ENCODE measurements at places on chromosomes 6 and 20.

DNA sequence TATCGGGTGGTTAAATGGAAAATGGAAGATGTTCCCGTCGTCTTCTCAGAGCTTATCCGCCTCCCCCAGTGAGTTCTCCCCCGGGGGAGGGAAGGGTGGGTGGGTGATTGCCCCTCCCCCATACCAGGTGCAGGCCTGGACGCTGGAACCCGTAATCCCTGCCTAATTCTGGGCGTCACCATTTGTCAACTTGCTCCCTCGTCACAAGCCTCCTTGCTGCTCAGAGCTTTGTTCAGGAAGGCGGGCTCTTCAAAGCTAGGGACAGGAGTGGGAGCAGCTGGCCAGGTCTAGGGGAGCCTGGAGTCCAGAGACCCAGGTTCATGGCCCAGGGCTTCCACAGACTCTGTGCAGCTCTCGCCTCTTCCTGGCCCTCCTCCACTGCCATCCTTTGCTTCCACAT is 25.6 kb downstream of the CDH22 start:
- DNase-seq, result no peak

GRCh38 chr6:15943423-15943822 is 185.5 kb upstream of the MYLIP start:
- no peak for DNase-seq

- DNase-seq, result no peak
These were observed 3.3 kb downstream of the PLN start for GRCh38 chr6:118551063-118552053.

DNA sequence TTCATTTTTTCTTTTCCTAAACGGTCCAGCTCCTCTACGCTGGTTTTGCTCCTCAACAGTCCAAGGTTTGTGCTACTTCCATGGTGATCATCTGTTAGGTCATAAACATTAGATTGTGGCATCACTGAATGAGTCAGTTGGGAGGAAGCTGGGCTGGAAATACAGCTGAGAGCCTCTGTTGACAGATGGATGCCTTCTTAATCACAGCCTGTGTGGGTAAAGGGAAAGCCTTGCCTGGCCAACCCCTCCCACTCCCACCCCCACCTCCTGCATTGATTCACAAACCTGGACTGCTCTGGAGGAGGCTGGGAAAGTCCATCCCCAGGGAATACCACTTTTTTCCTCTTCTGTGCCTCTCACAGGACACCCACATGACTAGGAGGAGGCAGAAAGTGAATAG is 180.6 kb upstream of the CCN2 start:
- DNase-seq, result no peak

GRCh38 chr6:85892346-85892745 is 249.7 kb upstream of the SYNCRIP start:
- DNase-seq, result no peak

DNA sequence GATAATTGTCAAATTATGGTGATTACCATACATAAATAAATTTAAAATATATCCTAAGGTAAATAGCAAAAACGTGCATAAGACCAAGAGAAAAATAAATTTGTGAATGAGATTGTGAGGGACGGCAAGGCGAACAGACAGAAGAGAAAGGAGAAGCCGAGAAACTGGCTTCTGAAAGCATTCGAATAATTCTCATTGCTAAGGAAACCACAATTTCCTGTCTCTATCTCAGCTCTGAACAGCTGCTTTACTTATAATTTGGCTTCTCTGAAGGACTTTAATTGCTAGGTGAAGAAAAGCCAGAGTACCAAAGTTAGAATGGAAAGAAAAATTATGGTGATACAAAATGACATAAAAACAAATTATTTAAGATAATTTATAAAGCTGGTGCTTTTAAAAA is 79.0 kb upstream of the RGS17 start:
- DNase-seq, result no peak

- DNase-seq, result no peak
These were observed 576.3 kb downstream of the PKHD1 start for GRCh38 chr6:51511081-51511480.

GRCh38 chr6:155544677-155545076 is 89.0 kb upstream of the NOX3 start:
- peak; percentile 5 for DNase-seq

GRCh38 chr6:71375676-71376075 is 87.1 kb downstream of the OGFRL1 start:
- no peak for DNase-seq

- DNase-seq, result no peak
These were observed 36.0 kb upstream of the AKIRIN2 start for GRCh38 chr6:87738000-87738399.

- no peak for DNase-seq
These were observed 429.5 kb upstream of the ARID1B start for GRCh38 chr6:156347656-156348055.

DNA sequence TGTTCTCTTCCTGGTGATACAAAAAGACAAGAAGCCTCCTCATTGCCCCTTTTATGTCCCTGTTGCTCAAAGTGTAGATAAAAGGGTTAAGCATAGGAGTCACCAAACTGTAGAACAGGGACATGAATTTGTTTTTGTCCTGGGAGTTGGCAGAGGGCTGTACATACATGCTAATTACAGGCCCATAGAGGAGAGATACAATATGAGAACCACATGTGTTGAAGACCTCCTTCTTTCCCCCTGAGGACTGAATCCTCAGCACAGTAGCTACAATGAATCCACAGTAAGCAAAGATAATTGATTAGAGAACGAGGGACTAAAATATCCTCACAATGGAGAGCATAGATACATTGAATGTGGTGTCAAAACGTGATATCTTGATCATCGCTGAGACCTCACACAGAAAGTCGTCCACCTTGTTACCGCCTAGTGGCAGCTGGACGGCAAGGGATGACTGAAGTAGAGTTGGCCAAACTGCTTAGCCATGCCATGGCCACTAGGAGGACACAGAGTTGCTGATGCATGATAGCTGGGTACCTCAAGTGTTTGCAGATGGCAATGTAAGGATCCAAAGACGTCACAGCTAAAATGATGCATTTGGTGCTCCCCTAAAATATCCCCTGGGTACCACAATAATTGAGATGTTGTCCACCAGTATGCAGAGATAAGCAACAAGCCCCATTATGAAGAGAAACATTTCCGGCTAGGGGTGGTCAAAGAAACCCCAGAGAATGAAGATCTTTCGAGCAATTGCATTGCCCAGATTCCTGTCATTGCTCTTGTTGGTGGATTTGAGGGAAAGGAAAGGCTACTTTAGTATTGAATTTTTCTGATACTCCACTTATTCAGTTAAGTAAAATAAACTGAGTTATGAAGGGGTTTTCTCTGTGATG is 15.0 kb downstream of the OR2B3 start:
- DNase-seq, result peak; percentile 9

- no peak for DNase-seq
These were observed 3.7 kb downstream of the SAPCD1 start for GRCh38 chr6:31765910-31766794.

GRCh38 chr6:158063736-158064135 is 82.1 kb downstream of the SYNJ2 start:
- no peak for DNase-seq

DNA sequence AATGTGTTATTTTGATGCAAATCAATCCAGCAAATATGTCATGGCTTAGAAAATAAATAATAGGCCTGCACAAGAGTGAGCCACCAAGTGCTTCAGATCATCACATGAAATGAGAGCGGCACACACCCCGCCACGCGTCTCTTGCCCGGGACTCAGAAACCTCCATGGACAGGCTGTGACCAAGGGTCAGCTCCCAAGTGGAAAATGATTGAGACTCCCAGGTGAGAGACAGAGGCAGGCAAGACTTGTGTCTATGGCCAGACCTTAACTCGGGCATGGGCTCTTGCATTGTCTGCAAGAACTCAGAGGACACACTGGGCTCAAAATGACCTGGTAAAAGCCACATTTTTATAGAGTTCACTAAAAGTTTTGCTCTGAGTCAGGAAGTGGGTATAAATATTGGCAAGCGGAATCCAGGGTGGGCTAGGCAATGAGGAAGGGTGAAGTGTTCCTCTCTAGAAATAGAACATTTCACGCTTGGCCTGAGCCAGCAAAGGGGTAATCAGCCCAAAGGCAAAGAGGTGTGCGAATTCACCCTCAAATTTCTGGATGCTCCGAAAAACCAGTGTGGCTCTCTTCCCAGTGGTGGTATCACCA is 30.7 kb upstream of the RIN2 start:
- DNase-seq, result no peak

DNA sequence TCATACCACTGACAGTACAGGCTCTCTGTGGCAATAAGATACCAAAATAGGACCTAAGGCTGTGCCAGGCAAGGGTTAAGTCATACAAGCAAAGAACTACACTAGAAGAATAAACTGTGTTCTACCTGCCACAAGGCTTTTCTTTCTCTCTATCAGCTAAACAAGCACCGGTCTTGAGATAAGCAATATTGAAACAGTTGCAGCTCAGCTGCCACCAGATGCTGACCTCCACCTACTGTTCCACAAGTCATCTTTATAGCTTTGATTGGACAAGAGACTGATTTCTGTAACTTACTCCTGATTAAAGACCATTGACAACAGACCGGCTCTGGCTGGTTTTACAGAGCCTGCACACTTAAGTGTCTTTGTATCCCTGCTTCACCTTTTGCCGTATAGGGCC is 24.1 kb downstream of the SCP2D1 start:
- peak; percentile 62 for DNase-seq

GRCh38 chr20:58161192-58161591 is 67.3 kb downstream of the ANKRD60 start:
- DNase-seq, result no peak

DNA sequence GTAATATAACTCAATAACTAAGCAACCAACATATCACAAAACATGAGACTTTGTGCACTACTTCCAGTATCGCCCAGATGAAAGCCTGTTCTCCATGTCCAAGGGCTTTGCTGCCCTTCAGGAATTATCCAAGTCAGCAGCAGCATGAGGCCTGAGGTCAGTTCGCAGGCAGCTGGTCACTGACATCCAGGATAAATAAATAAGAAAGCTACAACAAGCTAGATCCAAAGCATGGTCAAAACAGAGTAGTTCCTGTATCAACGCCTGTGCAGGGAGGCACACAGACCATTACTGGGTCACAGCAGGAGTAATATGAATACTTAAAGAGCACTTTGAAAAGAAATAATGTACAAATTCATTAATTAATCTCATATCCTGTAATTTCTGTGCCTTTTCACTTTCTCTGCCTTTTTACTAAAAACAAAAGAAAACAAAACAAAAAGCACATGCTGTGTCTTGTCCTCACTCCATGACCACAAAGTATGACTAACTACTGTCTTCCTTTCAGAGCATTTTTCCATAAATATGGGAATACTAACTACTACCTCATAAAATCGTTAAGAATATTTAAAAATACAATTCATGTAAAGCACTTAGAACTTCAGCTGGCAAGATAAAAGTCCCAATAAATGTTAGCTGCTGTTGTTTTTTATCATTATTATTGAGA is 374.9 kb upstream of the IRAK1BP1 start:
- no peak for DNase-seq

DNA sequence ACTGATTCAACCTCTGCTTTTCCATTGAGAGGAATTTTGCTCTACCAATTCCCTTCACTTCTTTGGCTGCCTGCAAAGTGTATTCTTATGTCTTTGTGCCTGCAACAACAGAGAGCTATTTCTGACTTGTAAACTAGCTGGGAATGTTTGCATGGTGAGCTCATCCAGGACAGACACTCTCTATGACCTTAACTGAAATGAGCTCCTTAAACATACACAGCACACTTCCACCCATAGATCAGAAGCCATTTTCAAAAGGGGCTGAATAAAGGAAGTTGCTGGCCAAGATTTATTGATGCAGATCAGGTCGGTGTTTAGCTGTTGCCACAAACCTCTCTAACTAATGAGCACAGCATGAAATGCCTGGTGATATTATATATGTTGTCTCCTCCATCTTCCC is 377.7 kb downstream of the BTBD9 start:
- DNase-seq, result no peak

- no peak for DNase-seq
These were observed 42.1 kb downstream of the IYD start for GRCh38 chr6:150410906-150411305.

DNA sequence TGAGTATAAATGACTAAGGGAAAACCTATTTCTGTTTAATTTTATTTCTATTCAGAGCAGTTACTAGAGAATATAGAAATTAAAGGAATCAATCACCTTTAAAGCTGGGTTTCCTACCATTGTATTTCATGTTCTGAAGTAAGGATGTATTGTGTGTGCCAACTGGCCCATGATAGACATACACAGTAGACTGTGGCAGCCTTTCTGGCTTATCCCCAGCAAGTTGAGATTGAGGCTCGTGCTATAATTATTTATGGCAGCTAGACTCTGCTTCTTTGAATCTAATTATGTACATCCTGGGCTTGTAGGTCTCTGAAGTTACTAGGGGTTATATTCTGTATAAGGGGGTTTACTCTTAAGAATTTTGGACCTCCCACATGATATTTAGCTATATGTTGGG is 44.4 kb downstream of the ZNF292 start:
- no peak for DNase-seq

GRCh38 chr6:144008120-144008811 is at the start of gene PLAGL1:
PLAGL1 (minus strand) TSS chr6:144008259; CDS start chr6:143948136, 60,123 bp downstream.
- DNase-seq, result peak; percentile 76

- DNase-seq, result no peak
These were observed 1458.6 kb upstream of the EYS start for GRCh38 chr6:67165606-67166005.

DNA sequence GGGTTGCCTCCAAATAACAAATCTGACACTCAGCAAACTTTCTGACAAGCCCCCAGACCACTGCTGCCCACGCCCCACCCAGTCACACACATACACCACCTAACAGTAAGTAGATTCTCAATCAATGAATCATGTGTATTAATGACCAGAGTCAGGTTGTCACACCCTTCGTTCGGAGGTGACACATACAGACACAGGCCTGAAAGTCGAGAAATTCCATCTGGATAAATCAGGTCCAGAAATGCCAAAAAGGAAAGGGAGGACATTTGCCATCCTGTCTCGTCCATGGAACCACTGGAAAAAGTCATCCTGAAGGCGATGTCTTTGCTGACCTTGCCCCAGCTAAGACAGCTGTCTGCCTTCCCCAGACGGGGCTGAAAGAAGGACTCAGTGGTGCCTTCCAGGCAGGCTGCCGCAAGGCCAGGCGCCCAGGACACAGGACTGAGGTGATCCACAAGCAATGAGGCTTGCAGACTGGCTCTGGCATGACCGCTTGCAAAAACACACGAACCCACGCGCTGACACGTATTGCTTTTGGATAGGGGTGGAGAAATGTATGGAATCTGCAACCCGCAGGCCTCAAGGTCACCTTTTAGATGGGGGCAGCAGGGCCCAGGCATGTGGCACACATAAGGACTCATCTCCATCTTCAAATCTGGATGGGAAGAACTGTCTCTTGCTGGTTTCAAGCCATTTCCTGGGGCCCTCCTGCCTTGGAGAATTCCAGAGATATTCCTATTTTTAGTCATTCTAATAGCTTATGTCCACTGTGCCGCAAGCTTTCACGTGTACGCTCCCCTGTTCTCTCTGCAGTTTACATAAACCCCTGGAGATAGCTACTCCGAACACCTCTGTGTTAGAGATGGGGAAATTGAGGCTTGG is 9.0 kb downstream of the NFATC2 start:
- DNase-seq, result no peak

Data from body of pancreas (tissue), 4 donors.